Heart right ventricle (tissue), 16 donors: ENCODE measurements at places on chromosomes 13 and 19.

GRCh38 chr19:19475015-19475765 lies 40.2 kb downstream of the TSSK6 start:
- DNase-seq = no peak

GRCh38 chr13:22506096-22506691 lies 674.6 kb upstream of the SGCG start:
- DNase-seq = no peak

DNA sequence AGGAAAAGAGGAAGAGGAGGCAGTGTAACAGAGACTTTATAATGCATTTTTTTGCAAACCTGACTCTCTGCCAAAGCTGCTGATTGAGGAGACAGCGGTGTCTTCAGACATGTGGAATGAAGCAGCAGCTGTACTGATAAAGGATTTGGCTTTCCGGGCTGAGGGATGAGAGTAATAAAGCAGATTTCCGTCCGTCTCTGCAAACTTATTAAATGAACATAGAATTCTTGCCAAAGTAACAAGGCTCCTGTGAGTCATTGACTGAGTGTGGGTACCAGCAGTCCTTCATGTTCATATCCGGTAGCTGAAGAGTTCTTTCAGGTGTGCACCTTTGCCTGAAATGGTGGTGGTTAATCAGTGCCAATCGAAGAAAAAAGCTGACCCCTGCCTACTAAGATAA lies 112.6 kb downstream of the LIG4 start:
- DNase-seq = no peak

DNA sequence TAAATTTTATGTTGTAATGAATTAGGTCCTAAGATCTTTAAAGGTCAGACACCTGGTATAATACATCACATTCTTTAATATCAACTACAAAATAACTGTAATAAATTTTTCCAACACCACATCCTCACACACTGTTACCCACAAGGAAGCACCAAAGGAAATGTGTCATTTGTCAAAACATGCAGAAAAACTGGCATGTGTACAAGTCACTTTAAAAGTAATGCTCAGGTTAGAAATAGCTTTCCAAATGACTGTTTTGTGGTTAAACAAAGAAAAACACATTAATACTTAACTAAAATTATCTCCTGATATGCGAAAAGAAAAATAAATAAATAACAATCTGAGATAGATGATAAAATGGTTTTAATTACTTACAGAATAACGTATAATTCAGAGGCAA lies 74.7 kb downstream of the MZT1 start:
- no peak for DNase-seq

DNA sequence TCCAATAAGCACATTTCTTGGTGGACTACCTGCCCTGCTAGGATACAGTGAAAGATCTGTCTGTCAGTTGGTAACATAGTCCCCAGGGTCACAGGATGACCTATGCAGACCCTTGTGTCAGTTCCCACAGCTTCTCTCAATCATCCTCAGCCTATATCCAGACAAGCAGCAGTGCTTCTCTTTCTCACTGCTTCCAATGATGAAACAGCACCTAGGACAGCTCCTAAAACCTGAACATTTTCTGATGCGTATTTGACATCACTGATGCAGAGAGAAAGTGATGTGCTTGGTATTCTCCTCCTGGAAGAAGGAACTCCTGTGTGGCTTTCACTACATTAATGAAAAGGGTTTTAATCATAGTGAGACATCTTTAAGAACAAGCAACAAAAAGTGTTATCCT lies 43.7 kb downstream of the ZNF557 start:
- DNase-seq = no peak
